Kidney glomerular epithelial cell (primary cell): ENCODE measurements at places on chromosomes 1 and 21.

- no peak for DNase-seq
Observed at GRCh38 chr1:247833601-247834000, 8.1 kb downstream of the OR11L1 start.

GRCh38 chr21:45469273-45470086 is 64.5 kb downstream of the COL18A1 start:
- DNase-seq: no peak

DNA sequence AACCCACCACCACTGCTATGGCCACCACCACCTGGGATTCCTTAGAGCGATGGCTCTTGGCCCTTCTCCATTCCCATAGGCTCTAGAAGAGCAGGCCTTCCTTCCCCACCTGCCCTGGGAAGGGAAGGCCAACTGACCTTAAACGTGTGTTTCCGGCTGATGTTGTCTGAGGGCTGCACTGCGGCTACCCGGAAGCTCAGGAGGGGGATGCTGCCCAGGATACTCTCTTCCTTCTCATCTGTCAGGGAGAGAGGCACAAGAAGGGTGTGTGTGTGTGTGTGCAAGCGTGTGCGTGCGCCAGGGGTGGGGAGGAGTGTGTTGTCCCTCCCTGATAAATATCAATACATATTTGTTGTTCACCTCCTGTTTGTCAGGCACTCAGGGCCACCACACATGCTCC is 51.0 kb upstream of the GOLT1A start:
- DNase-seq: no peak

- no peak for DNase-seq
Observed at GRCh38 chr1:241447031-241447644, 72.4 kb downstream of the FH start.

GRCh38 chr1:160366731-160367515 is at the start of gene NHLH1:
TSS of gene NHLH1 (plus strand) at chr1:160367071. CDS start at chr1:160370732, 3,661 bp downstream.
- no peak for DNase-seq

- no peak for DNase-seq
Observed at GRCh38 chr1:3417082-3417739, 37.3 kb upstream of the ARHGEF16 start.

GRCh38 chr21:24727803-24728440 is 879.4 kb downstream of the MRPL39 start:
- DNase-seq: peak; percentile 86

- DNase-seq: peak; percentile 15
Observed at GRCh38 chr1:183840140-183840539, 35.2 kb downstream of the RGL1 start.

GRCh38 chr1:197663162-197663953 is 111.9 kb downstream of the DENND1B start:
- DNase-seq: no peak

GRCh38 chr1:22039594-22040285 is 12.8 kb upstream of the CDC42 start:
- DNase-seq: no peak

DNA sequence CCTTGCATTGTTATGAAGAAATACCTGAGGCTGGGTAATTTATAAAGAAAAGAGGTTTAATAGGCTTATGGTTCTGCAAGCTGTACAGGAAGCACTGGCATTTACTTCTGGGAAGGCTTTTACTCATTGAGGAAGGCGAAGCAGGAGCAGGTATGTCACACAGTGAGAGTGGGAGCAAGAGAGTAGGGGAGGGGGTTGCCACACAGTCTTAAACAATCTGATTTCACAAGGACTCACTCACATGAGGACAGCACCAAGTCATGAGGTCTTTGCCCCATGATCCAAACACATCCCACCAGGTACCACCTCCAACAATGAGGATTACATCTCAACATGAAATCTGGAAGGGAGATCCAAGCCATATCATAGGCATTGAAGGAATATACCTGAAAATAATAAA is 127.2 kb downstream of the EVI5 start:
- no peak for DNase-seq

- DNase-seq: no peak
Observed at GRCh38 chr1:115668579-115668978, 26.8 kb downstream of the VANGL1 start.

DNA sequence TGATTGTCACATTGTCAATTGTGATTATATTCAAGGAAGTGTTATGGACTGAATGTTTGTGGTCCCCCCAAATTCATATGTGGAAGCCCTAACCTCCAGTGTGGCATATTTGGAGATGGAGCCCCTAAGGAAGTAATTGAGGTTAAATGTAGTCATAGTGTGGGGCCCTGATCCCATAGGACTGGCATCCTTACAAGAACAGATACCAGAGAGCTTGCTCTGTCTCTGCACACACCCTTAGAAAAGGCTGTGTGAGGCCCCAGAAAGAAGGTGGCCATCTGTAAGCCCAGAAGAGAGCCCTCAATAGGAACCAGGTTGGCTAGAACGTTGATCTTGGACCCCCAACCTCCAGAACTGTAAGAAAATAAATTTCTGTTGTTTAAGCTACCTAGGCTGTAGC is 28.1 kb downstream of the VANGL1 start:
- no peak for DNase-seq

DNA sequence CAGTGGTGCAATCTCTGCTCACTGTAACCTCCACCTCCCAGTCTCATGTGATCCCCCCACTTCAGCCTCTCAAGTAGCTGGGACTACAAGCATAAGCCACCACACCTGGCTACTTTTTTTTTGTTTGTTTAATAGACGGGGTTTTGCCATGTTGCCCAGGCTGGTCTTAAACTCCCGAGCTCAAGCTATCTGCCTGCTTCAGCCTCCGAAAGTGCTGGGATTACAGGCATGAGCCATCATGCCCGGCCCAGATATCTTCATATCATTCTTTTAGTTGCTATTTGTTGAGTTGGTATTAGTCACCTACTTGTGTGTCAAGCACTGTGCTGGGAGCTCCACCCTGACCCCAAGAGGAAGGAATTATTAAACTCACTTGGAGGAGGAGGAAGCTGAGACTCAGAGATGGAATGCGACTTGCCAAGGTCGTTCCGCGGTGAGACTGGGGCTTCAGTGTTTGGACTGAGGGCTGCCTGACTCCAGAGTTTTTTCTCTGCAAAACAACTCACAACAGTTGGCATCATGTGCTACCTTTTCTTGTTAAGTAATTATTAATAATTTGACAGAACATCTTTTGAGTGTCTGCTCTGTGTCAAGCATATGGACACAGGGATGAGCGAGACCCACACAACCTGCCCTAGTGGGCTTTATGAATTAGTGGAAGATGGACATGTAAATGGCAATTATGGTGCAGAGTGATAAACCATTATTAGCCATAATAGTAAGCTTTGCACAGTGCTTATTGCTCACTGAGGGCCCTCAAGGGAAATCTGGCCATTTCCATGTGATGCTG is 132.0 kb downstream of the FOXD2 start:
- peak; percentile 90 for DNase-seq

DNA sequence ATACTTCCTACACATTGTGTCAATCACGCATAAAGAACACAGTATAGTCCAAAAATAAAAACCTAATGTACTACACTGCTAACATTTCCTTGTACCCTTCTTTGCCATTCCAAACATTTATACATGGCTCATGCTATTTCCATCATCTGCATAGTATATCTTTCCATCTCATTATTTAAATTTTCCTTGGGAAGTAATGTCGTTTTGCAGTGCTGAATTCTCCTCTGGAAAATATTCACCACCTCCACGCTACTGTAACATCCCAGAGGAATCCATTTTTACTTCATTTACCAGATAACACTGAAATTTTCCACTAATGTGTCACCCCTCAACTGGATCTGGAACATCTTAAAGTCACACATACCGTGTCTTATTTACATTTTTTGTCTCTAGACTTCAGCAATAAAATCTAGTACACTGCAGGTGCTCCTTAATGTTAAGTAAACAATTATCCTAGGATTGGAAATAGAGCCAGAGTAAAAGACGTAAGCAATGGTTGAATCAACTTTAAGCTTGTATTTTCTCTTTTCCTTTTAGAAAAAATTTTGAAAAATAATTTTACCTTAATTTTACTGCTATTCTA is 881.0 kb downstream of the AMY1C start:
- DNase-seq: no peak

DNA sequence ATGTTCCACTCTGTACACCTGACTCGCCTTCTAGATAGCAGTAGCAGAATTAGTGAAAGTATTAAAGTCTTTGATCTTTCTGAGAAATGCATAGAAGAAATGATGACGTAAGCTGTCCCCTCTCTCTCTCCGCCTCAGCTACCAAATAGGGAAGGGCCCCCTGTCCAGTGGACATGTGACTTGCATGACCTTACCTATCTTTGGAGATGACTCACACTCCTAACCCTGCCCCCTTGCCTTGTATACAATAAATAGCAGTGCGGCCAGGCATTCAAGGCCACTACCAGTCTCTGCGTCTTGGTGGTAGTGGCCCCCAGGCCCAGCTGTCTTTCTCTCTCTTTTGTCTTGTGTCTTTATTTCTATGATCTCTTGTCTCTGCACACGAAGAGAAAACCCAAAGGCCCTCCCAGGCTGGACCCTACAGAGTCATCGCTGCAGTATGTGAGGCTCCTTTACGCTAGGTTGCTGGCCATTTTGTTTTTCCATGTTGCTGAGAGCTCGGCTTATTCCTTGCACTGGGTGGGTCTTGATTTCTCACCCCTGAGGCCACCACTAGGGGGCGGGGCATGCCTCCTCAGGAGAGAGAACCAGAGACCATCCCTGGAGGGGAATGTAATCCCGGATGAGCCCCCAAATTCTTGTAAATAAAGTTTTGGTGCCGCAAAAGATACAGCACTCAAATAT is 16.0 kb upstream of the ZBTB8B start:
- no peak for DNase-seq

DNA sequence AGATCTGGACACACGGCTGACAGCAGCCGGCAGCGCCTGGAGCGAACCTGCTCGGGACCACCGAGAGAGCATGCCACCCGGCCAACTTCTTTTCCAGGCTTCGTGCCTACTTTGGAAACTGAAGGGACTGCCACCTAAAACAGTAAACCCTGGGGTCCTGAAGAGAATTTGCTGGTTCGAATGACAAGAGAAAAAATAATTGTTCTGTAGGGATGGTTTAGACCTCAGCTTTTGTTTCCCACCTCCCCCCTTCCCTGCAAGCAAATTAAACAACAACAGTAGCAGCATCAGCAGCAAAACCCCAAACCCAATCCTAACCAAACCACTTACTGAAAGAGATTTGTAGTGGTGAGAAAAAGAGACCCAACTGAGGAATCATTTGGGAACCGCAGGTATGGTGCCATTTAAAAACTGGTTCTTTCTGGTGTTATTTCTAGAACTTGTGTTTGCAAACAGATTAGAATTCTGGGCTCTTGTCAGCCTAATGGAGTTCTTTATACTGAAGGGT is 105.6 kb downstream of the LEPR start:
- DNase-seq: no peak

DNA sequence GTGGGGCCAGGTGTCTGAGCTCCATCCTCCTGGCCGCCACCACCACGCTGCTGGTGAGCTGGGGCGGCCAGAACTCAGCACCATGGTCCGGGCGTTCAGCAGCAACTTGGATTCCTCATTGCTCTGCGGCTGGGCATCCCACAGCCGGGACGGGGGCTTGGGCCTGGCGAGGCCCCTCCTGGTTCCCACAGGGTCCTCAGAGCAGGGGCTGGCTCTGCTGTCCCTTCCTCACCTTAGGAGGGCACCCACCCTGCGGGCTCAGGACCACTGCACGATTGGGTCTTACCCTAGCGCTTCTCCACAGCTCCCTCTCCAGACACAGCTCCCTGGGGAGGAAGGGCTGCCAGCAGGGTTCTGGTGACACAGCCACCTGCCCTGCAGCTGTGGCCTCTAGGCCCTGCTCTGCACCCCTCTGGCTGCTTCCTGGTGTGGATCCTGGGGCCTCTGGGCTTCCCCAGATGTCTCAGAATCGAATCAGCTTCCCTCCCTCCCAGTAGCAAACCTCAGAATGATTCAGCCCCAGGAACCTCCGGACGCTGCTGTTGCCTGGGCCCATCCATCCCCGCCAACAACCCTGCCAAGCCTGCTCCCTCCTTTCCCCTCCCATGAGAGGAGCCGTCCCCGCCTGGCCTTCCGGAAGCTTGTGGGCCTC is 25.0 kb downstream of the CRYAA start:
- peak; percentile 64 for DNase-seq

DNA sequence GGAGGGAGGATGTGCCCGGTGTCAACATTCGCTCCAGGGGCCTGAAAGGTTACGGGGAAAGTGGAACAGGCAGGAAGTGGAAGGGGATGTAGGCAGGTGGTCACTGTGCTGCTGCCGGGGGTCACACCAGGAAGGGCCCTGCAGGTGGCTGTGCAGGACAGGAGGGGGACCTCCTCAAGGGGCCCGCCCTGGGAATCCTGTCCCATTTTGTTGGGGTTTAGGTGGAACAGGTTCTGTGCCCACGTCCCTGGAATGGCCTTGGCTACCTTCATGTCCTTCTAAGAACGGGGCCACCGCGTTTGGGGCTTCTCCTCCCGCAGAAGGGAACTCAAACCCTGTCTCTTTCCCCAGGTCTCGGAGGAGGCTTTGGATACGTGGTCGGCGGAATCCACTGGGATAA is 11.9 kb downstream of the SLC45A1 start:
- DNase-seq: no peak

- DNase-seq: no peak
Observed at GRCh38 chr1:62209931-62210595, 15.4 kb downstream of the L1TD1 start.

DNA sequence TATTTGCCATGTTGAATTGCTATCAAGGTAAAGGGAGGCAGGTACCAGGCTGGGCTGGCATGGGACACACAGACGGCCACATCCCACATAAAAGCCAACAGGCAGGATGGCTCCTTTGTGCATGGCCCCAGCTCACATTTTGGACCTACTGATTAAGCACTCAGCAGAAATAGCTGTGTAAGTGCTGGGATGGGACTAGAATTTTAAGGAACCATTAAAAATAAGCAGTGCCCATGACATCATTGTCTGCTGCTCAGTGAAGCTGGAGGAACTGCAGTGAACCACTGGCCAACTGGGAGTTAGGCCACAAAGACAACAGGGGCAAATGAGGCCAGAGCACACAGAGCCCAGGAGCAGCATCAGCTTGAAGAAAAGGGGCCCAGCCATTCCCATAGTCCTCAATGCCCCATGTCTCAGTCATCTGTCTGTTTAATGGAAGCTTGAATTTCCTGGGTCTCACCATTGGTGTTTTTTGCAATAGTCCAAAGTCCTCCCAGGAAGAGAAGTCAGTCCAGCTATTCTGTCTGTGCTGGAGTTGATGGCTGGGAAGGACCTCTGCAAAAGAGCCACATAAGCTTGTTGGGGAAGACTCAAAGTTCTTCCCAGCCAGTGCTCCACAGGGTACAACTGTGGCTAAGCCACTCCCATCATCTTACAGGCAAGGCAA is 45.3 kb upstream of the TNR start:
- no peak for DNase-seq

- DNase-seq: no peak
Observed at GRCh38 chr1:32372149-32372756, 9.9 kb downstream of the TSSK3 start.
